Immature natural killer cell (primary cell): ENCODE measurements at places on chromosomes 2 and 18. TPM values are rescaled to one million over a fixed set of nuclear protein-coding genes. Genes with fewer than 3 reads are reported as not detected.

RTKN gene
- polyA plus RNA-seq = 10.8 TPM

OSBPL1A gene
- polyA plus RNA-seq = 0.25 TPM

CYP26B1 gene
- not detected for polyA plus RNA-seq

DNA sequence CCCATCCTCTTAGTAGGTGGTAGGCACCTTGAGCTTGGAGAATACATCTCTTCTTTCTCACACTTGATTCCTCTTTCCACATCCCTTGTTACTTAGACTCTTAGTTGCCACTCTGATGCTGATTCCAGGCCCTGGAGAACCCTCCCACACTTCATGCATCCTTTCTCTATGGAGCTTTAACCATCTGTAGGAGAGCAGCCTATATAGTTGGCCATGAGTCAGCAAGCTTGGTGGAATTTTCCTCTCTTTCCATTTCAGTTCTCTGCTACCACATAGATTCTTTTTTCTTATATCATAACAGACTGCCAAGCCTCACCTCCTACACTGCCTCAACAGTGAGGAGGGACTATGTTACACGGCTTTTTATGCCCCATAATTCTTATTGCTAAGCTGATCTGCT is 851.6 kb upstream of the CDH2 start:
- no peak overlapping the region for H3K27ac ChIP-seq
- no peaks in the 10 kb centered on the region for H3K4me1 ChIP-seq
- no peaks in the 10 kb centered on the region for H3K27me3 ChIP-seq

GRCh38 chr18:39624961-39625360 is 2059.4 kb upstream of the CELF4 start:
- no peak overlapping the region for H3K4me3 ChIP-seq
- no peak for DNase-seq
- H3K27ac ChIP-seq = no peak overlapping the region
- no peaks in the 10 kb centered on the region for H3K4me1 ChIP-seq

GRCh38 chr2:133252780-133253355 is 315.4 kb downstream of the NCKAP5 start:
- H3K27ac ChIP-seq = no peak overlapping the region
- no peak for DNase-seq
- no peaks in the 10 kb centered on the region for H3K27me3 ChIP-seq
- no peaks in the 10 kb centered on the region for H3K36me3 ChIP-seq

- no peak for DNase-seq
- no peak overlapping the region for H3K27ac ChIP-seq
- no peaks in the 10 kb centered on the region for H3K4me1 ChIP-seq
- H3K4me3 ChIP-seq = no peak overlapping the region
- H3K27me3 ChIP-seq = peaks cover 2% of the 10 kb centered on the region
Measured at GRCh38 chr2:173282795-173283545, 71.7 kb upstream of the CDCA7 start.

DNA sequence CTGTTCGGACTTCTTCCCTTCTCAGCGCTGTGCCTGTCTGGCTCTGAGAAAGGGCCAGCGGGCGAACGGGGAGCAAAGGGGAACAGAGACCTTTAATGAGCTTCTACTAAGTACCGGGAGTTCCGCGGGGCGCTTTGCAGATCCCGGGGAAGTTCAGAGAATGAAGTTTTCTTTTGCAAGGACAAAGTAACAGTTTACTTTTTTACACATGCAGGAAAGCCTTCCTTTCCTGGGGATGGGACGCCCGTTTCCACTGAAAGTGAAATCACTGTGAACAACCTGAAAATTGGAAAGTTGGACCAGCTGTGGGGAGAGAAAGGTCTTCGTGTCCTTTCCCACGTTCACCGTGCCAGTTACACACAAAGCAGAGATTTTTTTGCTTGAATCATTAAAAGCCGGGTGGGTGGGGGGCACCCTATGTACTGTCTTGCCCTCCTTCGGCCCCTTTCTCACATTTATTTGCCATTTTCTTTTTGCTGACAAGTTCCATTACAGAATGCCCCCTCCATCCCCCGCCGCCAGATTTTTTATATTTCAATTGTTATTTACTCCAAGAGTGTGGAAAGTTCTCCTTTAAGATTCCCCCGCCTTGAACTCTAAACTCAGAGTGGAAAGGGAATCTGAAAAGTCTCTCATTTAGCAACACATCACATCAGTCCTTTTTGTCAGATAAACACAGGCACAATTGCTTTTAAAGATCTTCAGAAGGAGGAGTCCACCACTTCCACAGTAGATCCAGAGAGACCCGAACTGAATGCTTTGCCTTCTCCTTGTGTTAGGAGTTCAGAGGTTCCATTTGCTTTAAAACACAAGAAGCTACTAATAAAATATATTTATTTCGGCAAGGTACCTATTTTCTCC is 1.1 kb upstream of the FN1 start:
- peaks cover 23% of the 10 kb centered on the region for H3K4me1 ChIP-seq
- H3K27ac ChIP-seq = no peak overlapping the region
- H3K4me3 ChIP-seq = peak overlapping the region; percentile 84
- peaks cover 50% of the 10 kb centered on the region for H3K27me3 ChIP-seq
- no peaks in the 10 kb centered on the region for H3K36me3 ChIP-seq
- DNase-seq = no peak

DNA sequence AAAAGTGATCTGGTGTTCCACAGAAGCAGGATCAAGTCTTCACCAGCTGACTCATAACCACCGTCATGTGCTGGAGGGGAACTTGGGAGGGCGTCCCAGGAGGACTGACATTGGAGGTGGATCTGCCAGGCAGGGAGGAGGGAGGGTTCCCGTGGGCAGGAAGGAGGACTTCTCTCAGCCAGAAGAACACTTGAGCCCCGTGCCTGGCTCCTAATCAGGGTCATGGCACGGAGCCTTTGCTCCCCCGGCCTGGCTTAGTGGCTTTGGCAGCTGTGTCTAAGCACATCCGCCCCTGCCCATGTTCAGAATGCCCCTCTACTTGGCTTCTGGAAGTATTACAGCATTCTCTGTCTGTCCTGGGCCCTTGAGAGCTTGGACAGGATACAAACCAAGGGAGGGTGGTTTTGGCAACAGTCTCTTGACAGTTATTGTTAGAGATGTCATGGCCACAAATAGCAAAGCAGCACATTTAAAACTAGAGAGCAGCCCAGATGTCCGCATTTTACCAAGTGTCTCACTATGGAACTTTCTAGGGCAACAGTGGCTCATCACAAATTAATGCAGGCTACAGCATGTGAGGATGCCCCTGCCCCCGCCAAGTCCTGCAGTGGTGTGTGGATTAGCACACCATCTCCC is 11.5 kb downstream of the PPP1R7 start:
- no peaks in the 10 kb centered on the region for H3K4me1 ChIP-seq
- H3K27me3 ChIP-seq = no peaks in the 10 kb centered on the region
- H3K27ac ChIP-seq = peak overlapping the region; percentile 56
- H3K4me3 ChIP-seq = no peak overlapping the region

GRCh38 chr2:97718942-97719341 is 5.6 kb downstream of the ZAP70 start:
- H3K4me1 ChIP-seq = peaks cover 97% of the 10 kb centered on the region
- peaks cover 42% of the 10 kb centered on the region for H3K36me3 ChIP-seq
- DNase-seq = no peak
- H3K4me3 ChIP-seq = peak overlapping the region; percentile 92
- peaks cover 21% of the 10 kb centered on the region for H3K27me3 ChIP-seq

GRCh38 chr2:61853086-61853846 is 594 bp downstream of the FAM161A start:
- H3K36me3 ChIP-seq = no peaks in the 10 kb centered on the region
- DNase-seq = no peak
- peak overlapping the region; percentile 86 for H3K27ac ChIP-seq
- peaks cover 6% of the 10 kb centered on the region for H3K27me3 ChIP-seq
- H3K4me3 ChIP-seq = peak overlapping the region; percentile 92

GRCh38 chr18:5972298-5972697 is 77.0 kb upstream of the TMEM200C start:
- H3K36me3 ChIP-seq = peaks cover 8% of the 10 kb centered on the region
- no peak for DNase-seq
- peaks cover 7% of the 10 kb centered on the region for H3K4me1 ChIP-seq
- no peak overlapping the region for H3K4me3 ChIP-seq
- no peak overlapping the region for H3K27ac ChIP-seq

DNA sequence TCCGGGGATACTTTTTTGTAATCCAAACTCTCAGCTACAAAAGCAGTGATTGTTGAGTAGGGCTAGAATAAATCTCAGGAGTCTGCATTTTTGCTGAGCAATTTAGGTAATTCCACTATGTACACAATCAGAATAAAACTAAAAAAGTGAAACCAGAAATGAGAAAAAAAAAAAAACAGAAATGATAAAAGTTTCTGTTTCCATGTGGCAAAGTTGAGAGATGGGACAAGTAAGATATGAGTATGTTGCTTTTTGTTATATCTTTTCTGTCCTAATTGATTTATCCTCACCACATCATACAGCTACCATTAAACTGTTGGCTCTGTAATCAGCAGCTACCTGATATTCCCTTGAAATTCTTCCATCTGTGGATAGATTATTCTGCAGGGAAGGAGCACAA is 92.7 kb downstream of the VWC2L start:
- H3K4me3 ChIP-seq = no peak overlapping the region
- no peaks in the 10 kb centered on the region for H3K4me1 ChIP-seq
- H3K27ac ChIP-seq = no peak overlapping the region
- no peaks in the 10 kb centered on the region for H3K36me3 ChIP-seq

GRCh38 chr2:231063347-231063746 is 6.7 kb downstream of the PSMD1 start:
- H3K4me1 ChIP-seq = peaks cover 30% of the 10 kb centered on the region
- no peak for DNase-seq
- no peak overlapping the region for H3K4me3 ChIP-seq
- peaks cover 26% of the 10 kb centered on the region for H3K36me3 ChIP-seq
- no peaks in the 10 kb centered on the region for H3K27me3 ChIP-seq
- no peak overlapping the region for H3K27ac ChIP-seq

DNA sequence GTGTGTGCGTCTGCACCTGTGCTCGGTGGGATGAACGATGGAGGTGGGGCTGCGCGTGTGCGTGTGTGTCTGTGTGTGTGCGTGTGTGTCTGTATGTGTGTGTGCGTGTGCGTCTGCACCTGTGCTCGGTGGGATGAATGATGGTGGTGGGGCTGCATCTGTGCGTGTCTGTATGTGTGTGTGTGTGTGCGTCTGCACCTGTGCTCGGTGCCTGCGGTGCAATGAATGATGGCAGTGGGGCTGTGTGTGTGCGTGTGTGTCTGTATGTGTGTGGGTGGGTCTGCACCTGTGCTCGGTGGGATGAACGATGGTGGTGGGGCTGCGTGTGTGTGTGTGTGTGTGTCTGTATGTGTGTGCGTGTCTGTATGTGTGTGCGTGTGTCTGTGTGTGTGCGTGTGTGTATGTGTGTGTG is 48.5 kb upstream of the CTDP1 start:
- H3K4me1 ChIP-seq = peaks cover 33% of the 10 kb centered on the region
- peak overlapping the region; percentile 34 for H3K4me3 ChIP-seq
- no peaks in the 10 kb centered on the region for H3K36me3 ChIP-seq
- peak overlapping the region; percentile 47 for H3K27ac ChIP-seq
- DNase-seq = no peak

- H3K4me3 ChIP-seq = no peak overlapping the region
- no peak for DNase-seq
- peaks cover 9% of the 10 kb centered on the region for H3K4me1 ChIP-seq
- H3K27ac ChIP-seq = no peak overlapping the region
- H3K27me3 ChIP-seq = peaks cover 1% of the 10 kb centered on the region
Measured at GRCh38 chr18:23837591-23837990, 148.3 kb downstream of the LAMA3 start.

GRCh38 chr18:42052122-42052708 is 97.2 kb downstream of the PIK3C3 start:
- DNase-seq = no peak
- H3K27ac ChIP-seq = no peak overlapping the region
- H3K27me3 ChIP-seq = no peaks in the 10 kb centered on the region

DNA sequence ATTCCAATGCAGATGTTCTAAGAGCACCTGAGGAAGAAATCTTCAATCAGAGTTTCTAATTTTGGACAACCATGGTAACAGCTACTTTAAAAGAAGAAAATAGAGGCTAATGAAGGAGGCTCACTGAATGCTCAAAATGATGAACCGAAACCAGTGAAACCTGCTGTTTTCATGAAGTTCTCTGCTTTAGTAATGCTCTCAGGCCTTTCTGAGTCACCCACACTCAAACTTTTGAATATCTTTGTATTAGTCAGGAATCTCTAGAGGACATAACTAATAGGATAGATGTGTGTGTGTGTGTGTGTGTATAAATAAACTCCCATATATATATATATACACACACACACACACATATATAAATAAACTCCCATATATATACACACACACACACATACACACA is 76.9 kb upstream of the RIT2 start:
- H3K4me3 ChIP-seq = no peak overlapping the region
- no peak for DNase-seq
- H3K36me3 ChIP-seq = no peaks in the 10 kb centered on the region
- H3K27me3 ChIP-seq = peaks cover 1% of the 10 kb centered on the region

DNA sequence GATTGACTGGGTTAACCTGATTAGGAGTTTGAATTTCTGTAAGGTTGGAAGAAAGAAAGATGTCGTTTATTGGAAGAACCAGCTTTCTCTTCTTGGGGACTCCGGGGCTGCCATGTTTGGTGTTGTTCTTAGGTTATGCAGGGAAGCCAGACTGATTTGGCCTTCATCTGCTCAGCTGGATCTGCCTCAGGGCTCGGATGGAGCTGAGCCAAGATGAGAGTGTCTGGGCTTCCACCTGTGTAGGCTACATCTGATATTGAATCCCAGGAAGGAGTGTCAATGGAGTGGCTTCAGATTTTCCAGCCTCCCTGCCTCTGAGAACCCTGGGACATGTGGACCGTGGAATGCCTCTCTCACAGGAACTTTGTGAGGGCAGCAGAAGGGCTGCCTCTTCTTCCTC is 126.1 kb downstream of the WDSUB1 start:
- no peak for DNase-seq
- no peak overlapping the region for H3K27ac ChIP-seq
- no peak overlapping the region for H3K4me3 ChIP-seq
- peaks cover 10% of the 10 kb centered on the region for H3K27me3 ChIP-seq

DNA sequence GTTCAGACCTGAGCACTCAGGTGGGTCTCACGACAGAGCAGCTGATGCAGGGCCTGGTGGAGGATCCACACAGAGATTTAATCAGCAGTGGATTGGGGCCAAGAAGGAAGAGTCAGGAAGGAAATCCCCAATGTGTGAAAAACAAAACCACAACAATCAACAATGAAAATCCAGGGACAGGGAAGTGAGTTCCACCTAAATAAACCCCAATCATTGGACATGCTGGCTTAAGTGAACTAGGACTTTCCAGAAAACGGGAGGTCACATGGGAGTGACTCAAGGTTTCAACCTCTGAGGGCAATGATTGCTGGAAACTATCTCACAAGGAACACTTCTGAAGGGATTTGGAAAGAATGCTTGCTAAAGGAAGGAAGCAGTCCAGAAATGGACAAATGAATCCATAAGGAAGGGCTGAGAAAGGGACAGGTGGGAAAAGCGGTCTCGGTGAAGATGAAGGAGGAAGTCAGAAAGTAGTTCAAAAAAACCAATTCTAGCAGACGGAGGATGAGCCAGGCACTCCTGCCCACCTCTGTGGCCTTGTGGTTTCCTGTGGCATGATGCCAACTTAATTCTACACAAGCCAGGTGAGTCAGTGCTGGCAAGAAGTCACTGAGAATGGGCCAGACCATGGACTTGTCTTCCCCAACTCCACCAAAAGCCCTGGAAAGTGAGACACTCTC is 15.4 kb upstream of the XDH start:
- H3K4me3 ChIP-seq = no peak overlapping the region
- H3K36me3 ChIP-seq = no peaks in the 10 kb centered on the region
- no peak for DNase-seq
- H3K27me3 ChIP-seq = peaks cover 2% of the 10 kb centered on the region
- H3K27ac ChIP-seq = no peak overlapping the region
- H3K4me1 ChIP-seq = no peaks in the 10 kb centered on the region
